ENCODE measurements at places on chromosomes 7 and 10.

GRCh38 chr7:102463841-102464576 lies 654 bp downstream of the ALKBH4 start:
- DNase-seq, result no peak

DNA sequence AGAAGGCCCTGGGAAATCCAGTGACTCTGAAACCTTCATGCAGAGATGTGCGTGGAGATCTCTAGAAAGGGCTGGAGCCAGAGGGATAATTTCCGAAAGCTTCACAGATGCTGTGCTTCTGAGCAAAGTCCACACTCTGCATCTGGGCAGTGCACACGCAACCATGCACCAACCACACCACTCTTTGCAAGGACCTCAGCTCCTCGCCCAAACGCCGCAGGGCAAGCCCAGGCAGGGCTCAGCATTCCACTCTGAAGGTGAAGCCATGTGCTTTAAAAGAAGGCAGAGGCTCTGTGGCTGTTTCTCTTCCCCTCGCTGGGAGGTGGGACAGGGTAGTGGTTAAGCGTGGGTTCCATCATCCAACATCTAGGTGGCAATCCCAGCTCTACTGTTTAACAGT lies 48.4 kb downstream of the ASB13 start:
- DNase-seq, result no peak

DNA sequence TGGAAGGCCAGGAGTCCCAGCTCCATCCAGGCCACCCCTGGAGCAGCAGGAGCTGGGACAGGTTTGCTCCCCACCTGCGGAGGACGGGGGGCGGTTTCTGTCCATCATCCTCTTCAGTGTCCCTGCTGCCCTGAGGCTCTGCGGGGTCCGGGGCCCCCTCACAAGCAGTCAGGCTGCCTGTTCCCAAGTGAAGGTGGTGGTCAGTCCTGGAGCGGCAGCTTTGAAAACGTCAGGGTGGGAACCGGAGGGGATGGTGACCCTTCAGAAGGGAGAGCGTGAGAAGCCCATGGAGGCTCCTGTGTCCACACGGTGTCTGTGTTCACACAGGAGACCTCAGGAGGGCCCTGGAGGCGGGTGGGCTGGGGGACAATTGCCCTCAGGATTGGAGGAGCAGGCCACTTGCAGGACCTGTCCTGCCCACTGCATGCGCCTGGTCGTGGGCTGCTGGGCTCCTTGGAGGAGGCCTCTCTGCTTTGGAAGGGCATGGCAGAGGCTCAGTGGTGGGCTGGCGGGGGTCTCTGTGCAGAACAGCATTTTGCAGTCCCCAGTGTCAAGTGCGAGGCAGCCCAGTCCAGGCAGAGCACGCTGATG lies 49.3 kb upstream of the INPP5A start:
- no peak for DNase-seq

DNA sequence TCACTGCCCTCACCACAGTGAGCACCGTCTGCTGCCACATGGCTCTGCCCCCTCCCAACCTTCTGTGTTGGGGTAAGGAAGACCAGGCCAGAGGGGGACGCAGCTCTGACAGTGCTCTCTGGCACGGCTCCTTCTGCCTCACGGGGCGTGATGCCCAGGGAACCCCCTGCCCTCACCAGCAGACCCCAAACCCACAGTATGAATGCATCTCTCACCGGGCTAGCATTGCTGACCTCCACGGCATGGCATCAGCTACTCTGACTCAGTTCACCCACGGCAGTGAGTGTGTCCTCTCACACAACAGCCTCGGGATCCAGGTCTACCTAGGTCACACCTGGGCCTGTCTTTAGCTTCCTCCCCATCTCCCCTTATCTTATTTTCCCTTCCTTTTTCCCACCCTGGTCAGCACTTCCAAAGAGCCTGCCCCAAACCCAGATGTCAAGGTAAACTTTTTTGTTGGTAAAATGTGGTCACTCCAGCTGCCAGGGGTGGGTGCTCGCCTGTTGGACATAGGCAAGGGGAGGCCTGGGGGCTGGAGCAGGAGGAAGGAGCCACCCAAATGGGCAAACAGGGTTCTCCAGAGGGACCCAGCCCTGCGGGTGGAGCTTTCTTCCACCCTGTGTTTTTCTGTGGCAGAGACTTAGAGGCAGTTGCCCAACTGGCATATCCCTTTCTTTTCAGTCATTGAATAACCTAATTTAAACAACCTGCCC lies 4.4 kb downstream of the CALML3 start:
- no peak for DNase-seq

- DNase-seq, result no peak
These were observed 232.6 kb upstream of the HABP2 start for GRCh38 chr10:113320211-113320610.

DNA sequence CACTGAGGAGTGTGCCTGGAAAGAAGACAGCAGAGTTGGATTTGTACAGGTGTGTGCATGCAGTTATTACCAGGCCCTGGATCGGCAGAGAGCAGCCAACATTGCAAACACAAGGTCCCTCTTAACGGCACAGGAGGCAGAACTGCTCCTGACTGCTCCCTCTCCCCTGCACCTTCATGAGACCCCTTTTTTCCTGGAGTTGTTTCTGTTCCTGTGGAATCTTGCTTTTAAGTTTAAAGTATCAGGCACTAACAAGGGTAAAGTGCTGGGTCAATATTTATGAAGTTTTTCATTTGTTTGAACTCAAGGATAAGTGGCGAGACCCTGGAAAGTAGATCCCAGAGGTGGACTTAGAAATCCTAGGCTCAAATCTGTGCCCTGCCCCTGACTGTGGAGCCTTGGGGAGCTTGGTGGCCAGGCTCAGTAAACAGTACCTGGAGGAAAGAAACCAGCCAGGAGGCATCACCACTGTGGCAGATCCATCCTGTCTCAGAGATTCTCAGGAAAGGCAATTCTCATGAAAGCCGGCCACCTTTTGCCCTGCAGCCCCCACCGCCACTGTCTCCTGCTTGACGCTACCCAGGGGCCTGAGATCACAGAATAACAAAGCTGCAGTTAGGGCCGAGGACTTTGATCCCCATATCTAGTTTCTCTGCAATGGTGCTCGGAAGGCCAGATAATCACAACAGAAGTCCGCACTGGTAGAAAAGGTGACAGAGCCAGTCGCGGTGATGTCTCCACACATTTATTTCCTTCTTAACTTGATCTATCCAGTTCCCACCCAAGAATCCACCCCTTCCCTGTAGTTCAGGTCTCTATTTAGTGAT lies 36.7 kb downstream of the DDC start:
- DNase-seq, result no peak

DNA sequence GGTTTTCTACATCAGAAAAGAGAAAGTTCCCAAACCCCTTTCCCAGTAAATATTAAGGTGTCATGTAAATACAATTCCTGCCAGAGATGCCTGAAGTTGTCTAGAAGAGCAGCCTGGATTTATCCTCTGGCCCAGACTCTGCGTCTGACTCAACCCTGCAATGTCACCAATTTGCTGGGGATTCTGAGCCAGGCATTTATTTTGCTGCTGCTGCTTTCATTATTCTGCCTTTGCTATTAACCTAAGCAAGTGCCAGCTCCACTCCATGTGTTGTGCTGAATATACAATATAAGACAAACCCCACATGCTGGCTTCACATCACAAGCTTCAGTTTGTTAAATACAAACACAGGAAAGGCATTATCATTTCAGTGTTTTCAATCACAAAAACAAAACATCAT lies 59.1 kb downstream of the ELAPOR2 start:
- no peak for DNase-seq

DNA sequence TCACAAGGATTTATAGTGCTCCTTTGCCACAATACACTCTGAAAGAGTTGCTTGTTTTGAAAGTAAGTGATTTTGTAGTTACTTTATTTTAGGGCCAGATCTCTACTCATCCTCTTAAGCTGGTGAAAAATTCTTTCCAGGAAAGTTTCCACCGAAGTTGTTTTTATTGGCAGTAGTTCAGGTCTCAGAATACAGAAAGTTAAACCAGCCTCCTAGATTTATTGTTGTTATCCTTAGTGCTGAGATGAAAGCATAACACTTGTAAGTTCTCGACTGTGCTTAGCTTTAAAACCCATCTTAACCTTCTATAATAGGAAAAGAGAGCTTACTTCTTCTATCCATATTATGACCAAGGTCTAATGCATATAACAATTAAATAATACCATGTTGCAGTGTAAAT lies 5.5 kb downstream of the AP3M1 start:
- DNase-seq, result no peak

DNA sequence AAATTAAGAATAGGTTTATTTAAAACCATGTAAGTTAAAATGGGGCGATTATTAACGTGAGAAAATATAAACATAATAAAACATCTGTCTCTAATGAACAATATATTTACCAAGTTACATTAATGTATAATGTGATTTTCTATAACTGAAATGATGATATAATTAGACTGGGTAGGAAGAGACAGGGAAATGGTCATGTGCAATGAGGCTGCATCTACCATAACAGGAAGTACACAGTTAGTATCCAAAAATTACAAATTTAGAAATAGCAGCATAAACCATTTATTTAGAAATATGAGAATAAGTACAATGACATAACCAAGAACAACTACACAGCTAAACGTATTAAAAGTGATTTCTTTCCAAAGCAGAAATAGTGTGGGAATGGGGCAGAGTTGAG lies 25.8 kb upstream of the BET1 start:
- DNase-seq, result no peak

GRCh38 chr10:115525141-115525540 lies 432.0 kb downstream of the ATRNL1 start:
- DNase-seq, result no peak

DNA sequence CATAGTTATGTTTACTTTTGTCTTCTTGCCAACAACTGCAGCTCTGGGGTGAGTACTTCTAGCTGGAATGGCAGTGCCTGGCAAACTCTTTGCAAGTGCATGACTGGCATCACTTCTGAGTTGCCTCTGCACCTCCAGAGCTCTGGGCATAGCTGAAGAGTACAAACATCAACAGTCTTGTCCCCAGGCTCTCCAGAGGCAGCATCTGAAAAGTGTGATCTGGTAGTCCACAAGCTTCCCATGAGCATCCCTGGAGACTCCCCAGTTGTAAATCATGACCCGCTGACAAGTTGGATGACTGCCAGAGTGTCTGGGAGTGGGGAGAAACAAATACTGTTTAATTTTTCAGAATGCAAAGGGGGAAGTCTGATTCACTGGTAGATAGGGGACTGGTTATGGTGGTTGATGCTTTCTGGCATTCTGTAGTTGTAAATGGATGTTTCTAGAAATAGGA lies 138.9 kb upstream of the CDK13 start:
- peak; percentile 44 for DNase-seq

GRCh38 chr10:49398000-49398861 lies 2.3 kb upstream of the DRGX start:
- DNase-seq, result no peak

- DNase-seq, result no peak
These were observed 3.3 kb downstream of the PLXDC2 start for GRCh38 chr10:19819419-19820033.

- DNase-seq, result no peak
These were observed 7.3 kb upstream of the CCDC6 start for GRCh38 chr10:59913547-59914237.

GRCh38 chr7:28955718-28956607 lies 2.2 kb downstream of the TRIL start:
- no peak for DNase-seq

DNA sequence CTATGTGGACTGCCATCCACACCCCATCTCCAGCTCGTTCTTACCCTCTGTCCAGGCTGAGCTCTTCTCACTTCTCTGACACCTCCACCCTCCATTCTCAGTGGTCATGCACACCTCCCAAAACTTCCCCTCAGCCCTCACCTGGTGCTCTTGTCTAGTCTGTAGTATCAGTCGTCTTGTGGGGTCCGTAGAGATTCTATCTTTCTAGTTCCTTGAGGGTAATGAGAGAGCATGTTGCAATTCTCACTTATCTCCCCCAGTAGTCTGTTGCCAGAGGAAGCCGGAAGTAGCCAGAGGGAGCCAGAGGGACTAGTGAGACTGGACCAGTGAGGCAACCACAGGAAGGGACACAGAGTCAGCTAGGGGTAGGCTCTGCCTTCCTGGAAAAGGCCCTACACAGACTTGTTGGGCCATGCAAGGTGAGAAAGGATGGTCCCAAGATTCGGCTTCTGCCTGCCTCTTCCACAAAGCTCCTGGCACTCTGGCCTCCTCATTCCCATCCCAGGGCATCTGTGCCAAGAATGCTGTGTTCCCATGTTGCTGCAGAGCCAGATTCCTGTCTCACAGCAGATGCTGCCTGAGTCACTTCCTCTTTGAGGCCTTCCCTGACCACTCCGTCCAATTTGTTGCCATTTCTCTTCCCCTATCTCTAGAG lies 50.6 kb upstream of the DUSP5 start:
- DNase-seq, result no peak

DNA sequence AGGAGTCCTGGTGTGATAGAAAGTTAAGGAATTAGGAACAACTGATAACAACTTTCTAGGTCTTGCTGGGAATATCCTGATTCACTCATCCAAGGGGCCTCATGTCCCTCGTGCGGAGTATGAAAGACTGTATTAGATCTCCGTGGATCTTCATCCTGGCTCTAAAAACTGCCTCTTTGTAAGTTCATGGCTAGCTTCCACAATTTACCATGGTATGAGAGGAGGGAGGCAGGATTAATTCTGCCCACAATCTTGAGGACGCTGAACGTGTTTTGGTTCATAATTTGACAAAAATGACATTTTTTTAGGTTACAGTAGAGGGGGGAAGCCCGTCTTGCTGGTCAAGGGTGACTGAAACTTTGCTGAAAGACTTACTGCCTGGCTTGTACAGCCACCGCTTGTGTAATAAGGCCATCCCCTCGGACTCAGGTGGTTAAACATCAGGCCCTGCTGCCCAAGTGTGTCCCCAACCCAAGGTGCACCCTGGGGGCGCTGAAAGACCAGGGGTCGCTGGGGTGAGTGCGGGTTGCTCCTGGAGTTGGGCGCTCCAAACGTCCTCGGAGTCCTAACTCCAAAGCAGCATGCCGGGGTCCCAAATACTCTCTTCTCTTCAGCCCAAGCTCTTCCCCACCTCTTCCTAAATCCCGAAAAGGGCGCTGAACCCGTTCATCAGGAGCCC lies 733 bp downstream of the HIBADH start:
- DNase-seq, result no peak

- no peak for DNase-seq
These were observed 329.3 kb downstream of the FGFR2 start for GRCh38 chr10:121268863-121269432.

DNA sequence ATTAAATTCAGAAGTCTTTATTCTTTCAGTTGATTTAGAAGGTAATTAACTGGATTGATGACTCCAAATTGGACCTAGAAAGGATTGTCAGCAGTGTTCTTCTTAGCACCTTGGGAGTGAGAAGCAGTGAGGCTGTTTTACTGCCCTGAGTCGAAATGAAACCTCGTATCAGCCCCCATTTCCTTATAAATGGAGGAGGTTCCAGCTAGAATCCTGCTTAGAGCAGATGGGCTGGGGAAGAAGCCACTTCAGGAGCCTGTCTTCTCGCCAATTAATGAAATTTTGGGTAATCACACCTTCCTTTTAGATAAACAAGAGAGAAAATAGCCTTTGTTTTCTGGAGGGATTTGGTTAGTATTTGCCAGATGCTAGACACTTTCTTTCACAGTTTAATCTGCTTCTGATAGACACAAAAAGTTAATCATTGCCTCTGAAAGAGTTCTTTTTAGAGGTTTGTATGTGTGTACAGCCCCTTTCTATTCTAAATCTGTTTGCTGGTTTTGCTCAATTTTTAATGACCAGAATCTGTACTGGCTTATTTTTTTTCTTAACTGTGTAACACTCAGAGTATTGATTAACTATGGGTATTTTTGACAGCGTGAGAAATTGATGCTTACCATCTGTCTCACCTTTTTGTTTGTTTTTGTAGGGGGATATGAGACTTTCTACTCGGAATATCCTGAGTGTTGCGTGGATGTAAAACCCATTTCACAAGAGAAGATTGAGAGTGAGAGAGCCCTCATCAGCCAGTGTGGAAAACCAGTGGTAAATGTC lies 4.6 kb downstream of the DUSP5 start:
- no peak for DNase-seq
